Right ventricle myocardium superior (tissue), 1 donor: ENCODE measurements at places on chromosomes 12 and 14. TPM values are rescaled to one million over a fixed set of nuclear protein-coding genes. Genes with fewer than 3 reads are reported as not detected.

Gene PRPH
- total RNA-seq: not detected

Gene MYL6B
- 42.7 TPM for total RNA-seq

Gene GZMB
- 1.3 TPM for total RNA-seq

Gene ACOT6
- total RNA-seq: not detected

Gene IFI27L1
- total RNA-seq: 11.6 TPM

Gene SLC4A8
- total RNA-seq: 0.89 TPM

Gene NGB
- total RNA-seq: not detected

Gene PLA2G1B
- not detected for total RNA-seq

Gene SLC16A7
- 108 TPM for total RNA-seq

Gene A2ML1
- total RNA-seq: not detected

Gene MIA2
- total RNA-seq: 28.6 TPM

Gene SLC6A12
- total RNA-seq: 0.86 TPM

Gene MAP3K9
- total RNA-seq: 1.4 TPM

Gene KRT73
- not detected for total RNA-seq

Gene ALG10B
- total RNA-seq: 4.2 TPM

Gene KCNA5
- total RNA-seq: 3.1 TPM

Gene PZP
- 1.3 TPM for total RNA-seq

Gene GALC
- total RNA-seq: 12.0 TPM

Gene DUSP16
- 12.5 TPM for total RNA-seq

Gene BAZ1A
- 4.6 TPM for total RNA-seq

Gene PALS1
- total RNA-seq: 14.3 TPM

Gene MANSC4
- total RNA-seq: not detected

Gene NANOG
- not detected for total RNA-seq

Gene EPYC
- total RNA-seq: not detected

GRCh38 chr12:95653771-95654546 is 102.7 kb upstream of the USP44 start:
- no peak for DNase-seq

DNA sequence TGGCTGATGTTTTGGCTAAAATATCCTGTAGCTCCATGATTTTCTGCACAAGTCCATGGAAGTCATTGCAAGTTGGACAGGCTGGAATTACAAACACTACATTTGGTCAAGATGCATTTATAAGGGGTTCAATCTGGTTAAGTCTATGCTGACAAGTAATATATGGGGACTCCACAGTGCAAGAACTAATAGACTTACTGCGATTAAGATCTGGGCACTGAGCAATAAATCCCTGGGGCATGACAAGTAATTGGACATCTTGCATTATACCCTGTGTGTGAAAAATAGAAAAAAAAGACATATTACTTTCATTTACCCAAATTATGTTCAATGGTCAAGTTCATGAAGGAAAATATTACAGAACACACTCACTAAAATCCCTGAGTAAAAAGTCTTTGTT is 99.1 kb downstream of the NELL2 start:
- no peak for DNase-seq

- no peak for DNase-seq
Measured at GRCh38 chr12:76688631-76689030, 75.3 kb upstream of the ZDHHC17 start.

DNA sequence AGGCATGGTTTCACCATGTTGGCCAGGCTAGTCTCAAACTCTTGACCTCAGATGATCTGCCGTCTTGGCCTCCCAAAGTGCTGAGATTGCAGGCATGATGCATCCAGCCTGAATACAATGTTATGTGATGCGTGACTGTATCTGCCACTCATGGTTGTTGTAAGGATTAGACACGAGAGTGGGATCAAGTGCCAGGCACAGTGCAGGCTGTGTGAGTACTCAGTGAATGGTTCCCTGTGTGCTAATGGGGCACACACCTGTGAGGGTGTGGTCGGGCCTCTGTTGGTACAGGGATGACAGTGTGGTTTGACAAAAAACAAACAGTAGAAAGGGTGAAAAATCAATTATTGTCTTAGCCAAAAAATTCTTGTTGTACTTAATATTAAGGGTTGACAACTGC is 61.8 kb downstream of the TECPR2 start:
- DNase-seq: no peak

DNA sequence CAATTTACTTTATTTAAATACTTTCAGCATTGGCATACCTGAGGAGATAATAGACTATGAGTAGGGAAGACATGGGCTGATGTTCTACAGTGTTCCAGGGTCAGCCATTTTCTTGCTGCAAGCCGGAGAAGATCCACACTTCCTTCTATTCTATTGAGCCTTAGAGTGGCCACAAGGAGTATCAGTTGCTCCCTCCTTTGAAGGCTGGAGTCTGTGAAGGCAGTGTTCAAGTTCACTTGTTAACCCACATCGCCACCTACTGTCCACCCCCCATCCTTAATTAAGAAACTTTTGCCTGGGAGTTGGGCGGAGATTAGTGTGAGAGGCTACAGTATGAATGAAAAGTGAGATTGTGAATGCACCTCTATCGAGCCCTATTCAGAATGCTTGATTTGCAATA is 666.6 kb downstream of the NRXN3 start:
- no peak for DNase-seq

GRCh38 chr12:100345020-100345767 is 11.7 kb upstream of the SLC17A8 start:
- no peak for DNase-seq

DNA sequence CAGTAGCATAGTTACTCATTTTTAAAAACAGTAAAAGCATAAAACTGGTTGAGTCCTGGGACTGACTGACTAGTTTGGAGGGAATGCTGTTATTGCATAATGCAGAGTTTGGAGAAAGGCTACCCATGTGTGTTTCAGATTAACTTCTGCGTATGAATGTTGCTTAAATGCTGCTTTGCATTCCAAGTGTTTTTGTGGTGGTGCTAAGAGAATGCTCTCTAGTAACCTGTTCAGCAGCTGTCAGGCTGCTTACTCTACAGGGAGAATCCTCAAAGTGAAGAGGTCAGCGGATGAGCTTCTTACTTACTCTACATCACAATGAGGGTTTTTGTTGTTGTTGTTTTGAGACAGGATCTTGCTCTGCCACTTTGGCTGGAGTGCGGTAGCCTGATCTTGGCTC is 4.3 kb downstream of the DLST start:
- no peak for DNase-seq

- no peak for DNase-seq
Measured at GRCh38 chr12:123576611-123577010, 7.7 kb upstream of the TMED2 start.

GRCh38 chr14:71228711-71229110 is 321.5 kb downstream of the PCNX1 start:
- DNase-seq: no peak

- DNase-seq: no peak
Measured at GRCh38 chr12:126761420-126761819, 1505.5 kb upstream of the TMEM132C start.

GRCh38 chr14:102620413-102620812 is 28.0 kb downstream of the RCOR1 start:
- no peak for DNase-seq

- no peak for DNase-seq
Measured at GRCh38 chr14:55869397-55870049, 248.7 kb upstream of the PELI2 start.

- no peak for DNase-seq
Measured at GRCh38 chr12:112998987-112999767, 20.9 kb downstream of the OAS2 start.

DNA sequence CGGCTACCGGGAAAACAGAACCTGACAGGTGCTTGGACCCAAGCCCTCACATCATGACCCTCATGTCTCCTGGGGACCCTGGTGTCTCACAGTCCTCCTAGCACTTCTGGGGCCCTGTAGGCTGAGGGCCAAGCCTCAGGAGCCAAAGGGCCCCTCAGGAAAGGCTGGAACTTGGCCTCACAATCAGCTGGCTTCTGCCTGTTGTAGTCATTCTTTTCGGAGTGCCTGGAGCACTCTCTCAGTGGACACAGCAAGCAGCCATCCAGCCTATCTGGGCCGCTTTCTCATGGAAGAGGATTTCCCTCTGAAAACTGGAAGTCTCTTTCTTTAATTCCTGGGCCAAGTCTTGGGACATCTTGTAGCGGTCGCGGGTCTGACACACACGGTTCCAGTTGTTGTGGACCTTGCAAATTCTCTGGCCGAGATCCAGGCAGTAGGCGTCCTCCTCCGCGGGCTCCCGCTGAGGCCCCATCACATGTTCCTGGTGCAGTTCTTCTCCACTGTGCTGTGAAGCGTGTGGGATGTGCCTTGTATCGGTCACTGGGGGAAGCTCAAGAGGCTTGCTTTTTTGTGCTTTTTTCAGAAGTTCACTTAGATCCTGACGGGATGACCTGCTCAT is 169.3 kb downstream of the EMP1 start:
- DNase-seq: peak; percentile 55

DNA sequence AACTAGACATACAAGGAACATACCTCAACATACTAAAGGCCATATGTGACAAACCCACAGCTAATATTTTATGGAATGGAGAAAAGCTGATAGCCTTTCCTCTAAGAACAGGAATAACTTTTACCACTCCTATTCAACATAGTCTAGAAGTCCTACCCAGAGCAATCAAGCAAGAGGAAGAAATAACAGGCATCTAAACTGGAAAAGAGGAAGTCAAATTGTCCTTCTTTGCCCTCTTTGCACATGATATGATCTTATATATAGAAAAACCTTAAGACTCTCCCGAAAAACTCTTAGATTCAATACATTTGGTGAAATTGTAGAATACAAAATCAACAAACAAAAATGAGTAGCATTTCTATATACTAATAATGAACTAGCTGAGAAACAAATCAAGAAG is 110.0 kb downstream of the ATP23 start:
- DNase-seq: no peak

GRCh38 chr12:100554608-100555077 is 18.8 kb upstream of the GAS2L3 start:
- DNase-seq: no peak

GRCh38 chr12:23803540-23803939 is 145.9 kb downstream of the SOX5 start:
- DNase-seq: no peak

DNA sequence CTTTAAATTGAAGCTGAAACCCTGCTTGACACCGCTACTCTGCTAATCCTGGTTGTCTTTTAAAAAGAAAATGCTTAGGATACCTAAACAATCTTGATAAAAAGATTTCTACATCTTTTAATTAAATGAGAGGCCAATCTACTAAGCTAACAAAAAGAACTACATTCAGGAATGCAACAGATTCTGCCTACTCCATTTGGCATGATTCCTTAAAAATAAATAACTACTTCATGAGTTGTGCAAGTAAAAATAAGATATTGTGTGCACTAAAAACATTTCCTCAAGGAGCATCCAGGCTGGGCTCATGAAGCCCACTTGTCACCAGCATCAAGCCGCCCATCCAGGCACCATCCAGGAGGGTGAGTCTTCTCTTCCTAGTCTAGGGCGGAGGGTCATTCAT is 197.5 kb downstream of the PAX9 start:
- DNase-seq: no peak

GRCh38 chr12:62801796-62802195 is 133.2 kb downstream of the PPM1H start:
- no peak for DNase-seq

DNA sequence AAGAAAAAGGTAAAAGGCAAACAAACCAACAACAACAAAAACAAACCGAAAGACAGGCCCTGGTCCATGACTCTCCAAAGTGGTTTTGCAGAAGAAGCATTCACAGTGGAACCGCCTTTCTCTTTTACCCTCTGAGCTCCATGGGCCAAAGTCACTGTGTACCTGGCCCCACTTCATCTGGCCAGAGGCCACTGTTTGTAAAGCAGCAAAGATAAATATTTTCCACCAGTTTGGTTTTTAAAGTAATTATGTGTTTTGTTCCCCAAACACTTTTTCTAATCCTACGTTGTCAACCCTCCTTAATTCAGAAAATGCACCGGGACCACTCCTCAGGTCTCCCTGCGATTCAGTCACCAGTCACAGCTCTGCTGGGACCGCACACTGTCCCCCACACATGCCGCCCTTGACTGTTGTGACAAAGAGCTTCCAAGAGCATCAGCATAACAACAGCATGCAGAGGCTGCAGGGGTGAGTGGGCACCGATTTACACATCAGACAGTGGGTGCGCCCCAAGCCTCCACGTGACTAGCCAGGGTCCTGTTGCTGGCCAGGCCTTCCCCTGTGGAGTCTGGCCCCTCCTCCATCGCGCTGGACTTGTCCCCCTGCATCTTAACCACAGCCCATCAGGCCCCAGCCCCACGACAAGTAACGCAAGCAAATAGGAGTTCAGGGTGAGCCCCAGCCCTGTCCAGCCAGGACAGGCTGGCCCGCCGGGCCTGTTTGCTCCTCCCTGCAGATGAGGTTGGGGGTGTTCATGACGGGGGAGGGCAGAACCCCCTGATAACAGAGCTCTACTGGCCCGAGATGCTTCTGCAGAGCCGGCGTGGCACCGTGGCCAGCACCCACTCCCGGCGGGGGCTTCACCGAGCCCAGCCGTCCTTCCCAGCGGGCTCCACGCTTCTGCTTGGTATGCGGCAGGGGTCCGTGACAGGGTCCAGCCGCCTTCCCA is 65.2 kb upstream of the DIO3 start:
- DNase-seq: no peak

- DNase-seq: no peak
Measured at GRCh38 chr12:73947326-73948026, 590.2 kb upstream of the ATXN7L3B start.

- DNase-seq: no peak
Measured at GRCh38 chr12:110279566-110280375, 1.3 kb upstream of the ATP2A2 start.

DNA sequence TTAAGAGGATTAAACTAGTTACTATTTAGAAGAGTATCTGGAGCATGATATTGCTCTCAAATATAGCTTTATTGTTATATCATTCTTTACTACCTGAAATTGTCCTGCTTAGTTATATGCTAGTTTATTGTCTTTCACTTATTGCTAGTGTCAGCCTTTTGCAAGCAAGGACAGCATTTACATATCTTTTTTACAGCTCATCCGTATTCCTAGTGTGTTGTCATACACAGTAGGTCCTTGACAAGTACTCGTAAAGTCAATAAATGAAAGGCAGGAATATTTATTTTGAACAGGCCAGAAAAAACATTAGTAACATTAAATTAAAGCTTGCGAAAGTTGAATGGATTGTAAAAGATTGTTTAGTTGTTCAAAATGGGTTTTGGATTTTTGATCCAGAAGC is 35.0 kb downstream of the CRADD start:
- no peak for DNase-seq

GRCh38 chr12:132143336-132144071 is 615 bp downstream of the DDX51 start:
- no peak for DNase-seq

DNA sequence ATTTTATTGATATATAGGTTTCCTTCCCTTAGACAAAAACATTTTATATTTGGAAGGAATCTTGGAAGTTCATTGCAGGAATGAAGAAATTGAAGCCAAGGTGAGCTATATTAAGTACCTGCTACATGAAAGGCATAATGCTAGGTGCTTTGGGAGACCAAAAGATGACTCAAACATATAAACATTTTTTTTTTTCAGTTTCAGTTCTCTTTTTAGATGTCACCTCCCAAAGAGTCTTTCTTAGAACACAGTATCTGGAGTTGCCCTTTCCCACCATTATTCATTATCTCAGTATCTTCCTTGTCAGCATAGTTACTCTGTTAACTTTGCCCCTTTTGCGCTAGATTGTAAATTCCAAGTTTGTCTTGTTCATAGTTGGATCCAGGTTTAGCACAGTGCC is 1.1 kb downstream of the LIN52 start:
- no peak for DNase-seq

- DNase-seq: no peak
Measured at GRCh38 chr12:55955800-55956508, 9.9 kb downstream of the PMEL start.
